Spleen (tissue), 13 donors: ENCODE measurements at places on chromosomes 12 and 14. TPM values are rescaled to one million over a fixed set of nuclear protein-coding genes. Genes with fewer than 3 reads are reported as not detected.

SDR9C7 gene
- polyA plus RNA-seq, result 0.04 TPM

PIP4K2C gene
- 7.5 TPM for polyA plus RNA-seq

INHBE gene
- 0.02 TPM for polyA plus RNA-seq

FBLN5 gene
- polyA plus RNA-seq, result 48.2 TPM

TMTC2 gene
- polyA plus RNA-seq, result 1.5 TPM

OR4N2 gene
- not detected for polyA plus RNA-seq

ZC3H10 gene
- 2.5 TPM for polyA plus RNA-seq

TRMT61A gene
- polyA plus RNA-seq, result 11.1 TPM

BDKRB2 gene
- polyA plus RNA-seq, result 0.11 TPM

EML1 gene
- polyA plus RNA-seq, result 2.2 TPM

TIGAR gene
- 9.0 TPM for polyA plus RNA-seq

HSPB8 gene
- polyA plus RNA-seq, result 14.1 TPM

SLC17A8 gene
- 0.02 TPM for polyA plus RNA-seq

SLC10A1 gene
- not detected for polyA plus RNA-seq

SYT10 gene
- 0.03 TPM for polyA plus RNA-seq

GLT1D1 gene
- 0.41 TPM for polyA plus RNA-seq

NFYB gene
- polyA plus RNA-seq, result 26.0 TPM

PLA2G1B gene
- 0.83 TPM for polyA plus RNA-seq

SLC4A8 gene
- polyA plus RNA-seq, result 1.4 TPM

DTX1 gene
- polyA plus RNA-seq, result 96.7 TPM

TNS2 gene
- 36.6 TPM for polyA plus RNA-seq

IPO8 gene
- 15.4 TPM for polyA plus RNA-seq

FOXA1 gene
- not detected for polyA plus RNA-seq

NOXRED1 gene
- polyA plus RNA-seq, result 0.30 TPM

SAMD15 gene
- 0.22 TPM for polyA plus RNA-seq

TMTC1 gene
- 9.5 TPM for polyA plus RNA-seq

RPGRIP1 gene
- polyA plus RNA-seq, result 1.3 TPM

AKAP6 gene
- polyA plus RNA-seq, result 0.20 TPM

IFT43 gene
- 31.0 TPM for polyA plus RNA-seq

PPP2R5E gene
- polyA plus RNA-seq, result 9.0 TPM

ETNK1 gene
- 23.4 TPM for polyA plus RNA-seq

LRTM2 gene
- polyA plus RNA-seq, result not detected

LALBA gene
- polyA plus RNA-seq, result not detected

DNAH10 gene
- polyA plus RNA-seq, result 0.35 TPM

SRRM4 gene
- polyA plus RNA-seq, result not detected

ACYP1 gene
- 20.2 TPM for polyA plus RNA-seq

TSPAN9 gene
- 4.7 TPM for polyA plus RNA-seq

PGF gene
- 2.7 TPM for polyA plus RNA-seq

POU6F1 gene
- 14.7 TPM for polyA plus RNA-seq

SMCO3 gene
- 0.97 TPM for polyA plus RNA-seq

RFX4 gene
- polyA plus RNA-seq, result not detected

TNFAIP2 gene
- polyA plus RNA-seq, result 410 TPM

CCDC177 gene
- polyA plus RNA-seq, result not detected

KRT75 gene
- polyA plus RNA-seq, result not detected

AGAP2 gene
- 9.9 TPM for polyA plus RNA-seq

KRT3 gene
- polyA plus RNA-seq, result not detected

LHX5 gene
- polyA plus RNA-seq, result not detected

GLT8D2 gene
- polyA plus RNA-seq, result 0.67 TPM

GRIN2B gene
- 0.06 TPM for polyA plus RNA-seq

MED6 gene
- 15.2 TPM for polyA plus RNA-seq

ACRBP gene
- 7.3 TPM for polyA plus RNA-seq

CBLN3 gene
- 6.8 TPM for polyA plus RNA-seq

MYO1H gene
- not detected for polyA plus RNA-seq

IL31 gene
- polyA plus RNA-seq, result not detected

KRT6A gene
- 0.42 TPM for polyA plus RNA-seq

FSCB gene
- polyA plus RNA-seq, result not detected

PTCSC3 gene
- not detected for polyA plus RNA-seq
